Cortex of kidney (tissue), 1 donor: ENCODE measurements at places on chromosomes 7 and 10.

DNA sequence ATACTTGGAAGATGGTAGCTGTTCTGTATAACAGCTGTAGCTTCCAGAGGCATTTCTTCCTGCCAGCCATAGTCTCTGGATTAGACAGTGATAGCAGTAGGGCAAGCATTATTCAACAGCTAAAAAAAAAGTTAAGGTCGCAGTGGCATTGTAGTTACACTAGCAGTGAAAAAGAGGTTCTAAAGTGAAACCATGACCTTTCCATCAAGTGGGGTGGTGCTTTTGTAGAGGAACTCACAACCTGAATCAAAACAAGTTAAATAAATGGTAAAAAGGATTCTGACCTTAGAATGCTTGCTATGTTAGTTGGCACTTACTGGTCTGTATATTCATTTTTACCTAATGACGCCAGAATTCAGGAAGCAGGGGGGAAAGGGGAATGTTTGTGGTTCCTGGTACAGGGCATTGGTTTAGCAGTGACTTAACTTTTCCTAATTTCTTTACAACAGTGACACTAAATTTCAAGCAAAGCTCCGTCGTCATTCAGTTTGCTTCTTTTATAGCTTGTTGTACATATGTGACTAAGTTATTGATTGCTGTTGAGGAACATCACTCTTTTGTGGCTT, 55.0 kb downstream of the GBF1 start:
- no peak for DNase-seq

DNA sequence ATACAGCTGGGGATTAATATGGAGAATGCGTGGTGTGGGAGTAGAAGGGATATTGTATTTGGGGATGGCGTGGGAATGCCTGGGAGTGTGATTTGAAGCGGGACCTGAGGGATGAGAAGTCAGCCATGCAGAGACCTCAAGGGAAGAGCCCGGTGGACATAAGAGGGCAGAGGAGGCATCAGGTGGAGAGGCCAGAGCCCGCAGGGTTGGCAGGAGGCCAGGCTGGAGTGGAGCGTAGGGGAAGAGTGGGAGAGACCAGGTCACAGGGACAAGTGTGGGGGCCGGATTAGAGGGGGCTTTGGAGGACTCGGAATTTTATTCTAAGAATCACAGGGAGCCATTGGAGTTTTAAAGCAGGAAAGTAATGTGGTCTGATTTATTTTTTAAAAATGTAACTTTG, 2.0 kb downstream of the NDUFB2 start:
- no peak for DNase-seq

GRCh38 chr7:45216181-45216580, 58.6 kb downstream of the RAMP3 start:
- no peak for DNase-seq

DNA sequence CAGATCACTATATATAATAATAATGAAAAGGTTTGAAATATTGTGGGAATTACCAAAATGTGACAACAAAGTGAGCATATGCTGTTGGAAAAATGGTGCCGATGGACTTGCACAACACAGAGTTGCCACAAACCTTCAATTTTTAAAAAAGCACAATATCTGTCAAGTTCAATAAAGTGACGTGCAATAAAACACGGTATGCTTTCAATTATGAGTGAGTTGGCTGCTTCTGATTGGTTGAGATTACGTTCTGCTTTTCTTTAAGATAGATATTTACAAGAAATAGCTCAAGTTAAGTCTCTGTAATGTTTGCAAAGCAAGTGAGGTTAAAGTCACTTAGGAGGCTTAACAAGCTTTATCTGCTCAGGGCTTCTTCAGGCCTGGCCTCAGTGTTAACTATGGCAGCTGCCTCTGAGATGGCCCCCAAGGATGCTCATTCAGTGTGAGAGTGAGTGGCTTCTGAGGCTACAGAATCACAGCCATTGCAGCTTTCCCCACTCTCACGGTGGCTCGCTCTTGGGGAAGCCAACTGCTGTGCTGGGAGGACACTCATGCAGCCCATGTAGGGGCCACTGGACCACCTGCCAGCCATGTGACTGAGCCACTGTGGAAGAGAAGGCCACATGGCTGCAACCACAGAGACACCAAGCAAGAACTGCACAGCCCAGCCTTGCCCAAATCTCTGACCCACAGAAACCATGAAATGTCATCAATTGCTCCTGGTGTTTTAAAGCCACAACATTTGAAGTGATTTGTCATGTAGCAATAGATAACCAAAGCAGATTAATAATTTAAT, 78.3 kb upstream of the TMEM72 start:
- no peak for DNase-seq

DNA sequence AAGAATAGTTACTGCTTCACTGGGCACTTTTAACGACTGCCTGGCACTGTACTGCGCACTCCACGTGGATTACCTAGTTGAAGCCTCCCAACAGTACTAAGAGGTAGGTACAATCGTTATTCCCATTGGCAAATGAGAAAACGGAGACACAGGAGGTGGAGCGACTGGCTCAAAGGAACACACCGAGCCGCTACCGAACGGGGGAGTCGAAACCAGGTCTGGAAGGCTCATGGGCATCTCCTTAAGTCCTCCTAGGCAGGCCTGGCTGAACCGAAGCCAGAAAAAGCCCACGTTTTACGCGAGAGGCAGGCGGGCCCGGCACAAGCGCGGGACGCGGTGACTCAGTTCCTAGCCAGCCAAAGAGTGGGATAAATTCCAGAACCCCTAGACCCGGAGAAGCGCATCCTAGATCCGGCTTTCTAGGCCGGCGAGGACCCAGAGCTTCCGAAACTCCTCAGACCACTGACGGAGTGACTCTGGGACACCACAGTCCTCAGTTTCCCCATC, 472 bp downstream of the PDAP1 start:
- DNase-seq, result no peak

GRCh38 chr10:125316436-125316835, 156.1 kb upstream of the CTBP2 start:
- DNase-seq, result no peak

DNA sequence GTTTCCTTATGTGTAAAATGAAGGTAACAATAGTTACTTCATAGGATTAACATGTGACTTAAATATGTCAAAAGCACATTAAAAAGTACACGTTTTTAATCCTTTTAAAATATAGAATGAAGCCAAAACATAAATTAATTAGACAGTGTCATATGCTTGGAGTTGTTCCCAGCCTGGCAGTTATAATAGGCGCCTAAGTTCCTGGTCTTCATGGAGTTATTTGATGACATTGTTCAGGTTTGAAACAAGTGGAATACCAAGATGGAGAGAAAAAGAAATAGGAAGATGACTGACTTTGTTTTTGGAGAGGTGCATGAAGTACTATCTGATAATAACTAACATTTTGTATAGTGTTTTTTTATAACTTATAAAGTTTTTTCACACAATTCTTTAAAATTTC, 67.3 kb downstream of the ZNRF2 start:
- no peak for DNase-seq

DNA sequence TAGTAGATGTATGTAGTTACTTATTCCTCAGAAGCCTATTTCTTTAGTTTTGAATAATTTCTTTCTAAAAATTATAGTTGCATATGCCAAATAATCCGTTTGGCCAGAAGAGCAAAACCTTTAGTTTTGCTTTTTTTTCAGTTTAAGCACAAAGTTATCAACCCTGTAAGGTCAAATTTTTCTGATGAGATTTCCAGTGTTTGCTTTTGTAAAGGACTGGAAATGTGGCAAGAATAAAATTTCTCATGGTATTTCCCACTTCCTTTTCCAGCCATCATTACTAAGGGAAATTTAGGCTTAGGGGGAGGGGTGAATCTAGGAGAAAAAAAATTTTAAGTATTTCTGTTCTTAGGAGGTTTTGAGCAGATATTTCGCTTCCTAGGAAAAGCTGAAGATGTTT, 7.6 kb downstream of the CALD1 start:
- no peak for DNase-seq

- no peak for DNase-seq
Observed at GRCh38 chr10:27658788-27659187, 86.8 kb downstream of the MKX start.

GRCh38 chr7:30082686-30083085, 52.1 kb upstream of the MTURN start:
- no peak for DNase-seq

DNA sequence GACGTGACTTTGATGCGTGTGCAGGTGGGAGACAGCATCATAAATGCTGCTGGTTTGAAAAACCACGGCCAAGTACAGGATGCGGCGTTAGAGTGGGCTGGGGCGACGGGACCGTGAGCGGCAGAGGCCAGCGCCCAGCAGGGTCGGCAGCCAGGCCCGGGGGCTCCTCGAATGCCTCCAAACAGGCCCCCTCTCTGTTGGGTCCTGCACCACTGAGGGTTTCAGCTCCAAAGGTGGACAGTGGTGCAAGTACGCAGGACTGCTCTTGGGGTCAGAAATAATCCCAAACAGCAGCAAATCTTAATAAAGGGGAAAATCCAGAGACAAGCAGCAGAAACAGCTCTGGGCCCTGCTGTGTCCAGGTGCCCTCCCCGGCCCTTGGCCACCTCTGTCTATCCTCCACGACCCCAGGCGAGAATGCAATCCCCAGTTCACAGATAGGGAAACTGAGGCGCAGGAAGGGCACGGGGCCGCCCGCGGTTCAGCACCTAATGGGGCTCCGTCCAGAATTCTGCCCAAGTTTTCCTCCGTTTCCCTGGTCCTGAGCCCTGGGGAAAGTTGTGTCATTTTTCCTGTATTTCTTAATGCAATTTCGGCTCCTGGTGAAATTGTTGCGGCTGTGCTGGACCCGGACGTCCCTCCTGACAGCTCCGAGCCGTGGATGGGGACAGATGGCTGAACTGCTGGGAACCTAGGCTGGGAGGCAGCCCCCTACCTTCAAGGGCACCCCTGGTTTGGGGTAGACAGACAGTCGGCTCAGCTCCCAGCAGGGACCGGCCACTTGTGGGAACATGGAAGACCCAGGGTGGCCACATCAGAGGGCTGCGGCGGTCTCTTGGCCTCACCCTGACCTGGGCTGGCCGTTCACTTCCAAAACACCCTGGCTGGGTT, 97.4 kb downstream of the FOXL3 start:
- no peak for DNase-seq

DNA sequence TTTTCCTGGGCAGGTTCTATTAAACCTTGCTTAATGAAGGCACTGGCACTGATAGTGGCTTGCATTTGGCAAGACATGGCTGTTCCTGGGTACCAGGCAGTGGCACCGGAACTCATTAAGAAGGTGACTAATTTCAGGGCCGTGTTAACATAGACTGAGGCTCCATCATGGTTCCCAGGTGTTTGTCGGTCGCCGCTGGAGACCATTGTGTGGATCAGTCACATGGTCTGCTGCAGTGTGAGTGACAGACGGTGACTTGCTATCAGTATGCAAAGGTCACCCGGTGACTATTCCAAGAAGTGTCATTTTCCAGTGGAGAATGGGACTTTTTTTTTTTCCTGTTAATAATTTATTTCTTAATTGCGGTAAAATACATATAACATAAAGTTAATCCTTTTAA, 106.3 kb downstream of the INSYN2A start:
- DNase-seq, result no peak

DNA sequence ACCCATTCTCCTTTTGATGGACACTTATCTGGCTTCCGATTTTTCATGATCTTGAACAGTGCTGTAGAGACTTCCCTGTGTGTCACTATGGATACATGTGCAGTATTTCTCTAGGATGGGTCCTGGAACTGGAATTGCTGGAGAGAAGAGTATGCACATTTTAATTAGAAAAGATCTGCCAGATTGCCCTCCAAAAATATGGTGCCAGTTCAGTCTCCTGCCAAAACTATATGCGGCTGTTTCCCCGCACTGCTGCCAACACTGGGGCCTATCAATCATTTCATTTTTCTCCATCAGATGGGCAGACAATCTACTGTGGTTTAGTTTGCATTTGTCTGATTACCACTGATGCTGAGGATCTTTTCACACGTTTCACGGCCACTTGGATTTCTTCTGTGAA, 105.0 kb downstream of the SH2D4B start:
- DNase-seq, result no peak

- no peak for DNase-seq
Observed at GRCh38 chr7:901041-901387, 24.7 kb downstream of the GET4 start.

- no peak for DNase-seq
Observed at GRCh38 chr7:21902240-21902639, 43.5 kb downstream of the CDCA7L start.

DNA sequence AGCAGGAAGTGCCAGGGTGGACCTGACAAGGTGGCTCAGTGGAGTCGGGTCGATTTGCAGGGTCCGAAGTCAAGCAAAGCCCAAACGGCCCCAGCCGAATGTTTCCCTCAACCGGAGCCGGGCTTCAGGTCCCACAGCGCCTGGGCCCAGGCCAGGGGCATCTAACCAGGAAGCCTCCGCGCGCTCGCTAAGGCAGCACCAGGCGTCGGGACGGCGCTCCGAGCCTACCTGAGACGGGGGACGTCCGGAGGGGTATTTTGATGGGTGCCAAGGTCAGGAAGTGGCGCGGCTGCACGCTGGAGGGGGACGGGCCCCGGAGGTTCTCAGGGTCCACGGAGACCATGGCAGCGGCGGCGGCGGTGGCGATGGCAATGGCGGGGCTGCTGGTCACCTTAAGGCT, 51.5 kb downstream of the TCERG1L start:
- no peak for DNase-seq

DNA sequence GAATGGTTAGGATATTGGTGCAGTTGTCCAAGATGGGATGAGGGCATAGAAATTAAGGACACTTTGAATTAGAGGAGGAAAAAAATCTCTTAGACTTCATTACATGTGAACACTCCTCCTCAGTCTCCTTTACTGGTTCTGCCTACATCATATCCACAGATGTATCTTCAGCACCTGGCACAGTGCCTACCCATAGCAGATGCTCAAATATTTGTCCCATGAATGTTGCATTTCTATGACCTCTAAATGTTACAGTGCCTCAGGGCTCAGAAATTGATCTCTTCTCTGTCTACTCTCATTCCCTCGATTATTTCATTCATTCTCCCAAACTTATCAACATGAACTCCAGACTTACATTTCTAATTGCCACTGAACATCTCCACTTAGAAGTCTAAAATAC, 17.1 kb downstream of the CNNM1 start:
- DNase-seq, result no peak

DNA sequence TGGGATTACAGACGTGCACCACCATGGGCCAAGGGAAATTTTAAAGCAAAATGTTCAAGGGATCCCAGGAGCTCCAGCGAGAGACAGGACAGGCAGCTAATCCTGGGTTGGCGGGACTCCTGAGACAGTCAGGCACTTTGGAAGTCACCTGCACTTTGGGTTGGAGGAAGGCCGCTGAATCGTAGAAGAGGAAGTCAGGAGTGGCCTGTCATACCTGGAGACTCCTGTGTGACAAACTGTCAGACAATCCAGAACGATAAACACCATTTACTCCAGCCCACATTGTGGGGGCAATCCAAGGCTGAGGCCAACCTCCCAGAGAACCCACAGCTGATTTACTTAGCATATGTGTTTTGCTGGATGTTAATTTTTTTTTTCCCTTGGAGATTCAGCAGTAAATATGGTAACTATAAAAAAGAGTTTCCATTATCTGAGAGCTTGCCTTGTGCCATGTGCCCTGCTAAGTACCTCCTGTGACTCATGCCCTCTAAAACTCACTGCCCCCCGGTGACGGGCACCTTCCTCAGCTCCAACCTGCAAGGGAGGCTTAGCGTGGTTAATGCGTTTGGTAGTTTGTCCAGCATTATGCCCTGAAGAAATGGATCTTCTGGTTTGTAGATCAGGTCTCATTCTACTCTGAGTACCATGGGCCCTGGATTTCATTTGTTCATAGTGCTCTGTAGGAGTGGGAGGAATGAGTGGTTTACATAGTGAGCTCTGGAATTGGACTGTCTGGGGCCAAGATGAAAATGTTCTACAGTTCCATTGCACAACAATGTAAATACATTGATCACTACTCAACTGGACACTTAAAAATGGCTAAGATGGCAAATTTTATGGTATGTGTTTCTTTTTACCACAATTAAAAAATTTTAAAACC, 50.9 kb downstream of the ICA1 start:
- no peak for DNase-seq
